Hematopoietic multipotent progenitor cell treated with erythropoietin and hydrocortisone succinate and interleukin-3 and kit ligand, for 6 days (in vitro differentiated cells): ENCODE measurements at places on chromosomes 5 and 9.

GRCh38 chr5:30918171-30918570 lies 275.3 kb upstream of the CDH6 start:
- DNase-seq: no peak

DNA sequence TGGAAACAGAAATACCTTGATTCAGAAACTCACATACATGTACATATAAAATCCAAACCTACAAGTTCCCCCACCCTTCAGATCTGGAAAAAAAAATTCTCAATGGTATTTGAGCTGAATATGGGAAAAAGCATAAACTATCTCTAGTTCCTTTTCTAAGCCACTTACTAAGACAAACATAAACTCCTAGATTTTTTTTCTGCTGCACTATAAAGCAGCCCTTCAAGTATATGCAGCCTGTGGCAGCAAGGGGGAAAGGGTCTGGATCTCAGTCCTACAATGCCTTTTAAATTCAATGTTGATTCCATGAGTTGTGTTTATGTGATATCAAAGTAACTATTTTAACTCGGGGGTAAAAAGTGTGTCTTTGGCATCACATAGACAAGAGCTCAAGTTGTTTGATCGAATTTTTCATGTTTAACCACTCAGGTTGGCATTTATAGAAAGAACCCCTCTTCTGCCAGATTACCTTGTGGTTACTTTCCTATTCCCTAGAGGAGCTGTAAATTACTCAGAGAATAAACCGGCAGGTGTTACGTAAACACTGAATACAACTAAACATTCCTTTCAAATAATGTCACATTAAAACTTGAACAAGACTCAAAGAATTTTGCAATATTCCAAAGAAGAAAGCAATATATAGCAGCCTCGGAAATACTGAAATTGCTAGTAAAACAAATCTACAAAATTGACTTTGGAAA lies 91.8 kb upstream of the FER start:
- DNase-seq: no peak

GRCh38 chr9:107707428-107707837 lies 217.9 kb upstream of the KLF4 start:
- DNase-seq: no peak

DNA sequence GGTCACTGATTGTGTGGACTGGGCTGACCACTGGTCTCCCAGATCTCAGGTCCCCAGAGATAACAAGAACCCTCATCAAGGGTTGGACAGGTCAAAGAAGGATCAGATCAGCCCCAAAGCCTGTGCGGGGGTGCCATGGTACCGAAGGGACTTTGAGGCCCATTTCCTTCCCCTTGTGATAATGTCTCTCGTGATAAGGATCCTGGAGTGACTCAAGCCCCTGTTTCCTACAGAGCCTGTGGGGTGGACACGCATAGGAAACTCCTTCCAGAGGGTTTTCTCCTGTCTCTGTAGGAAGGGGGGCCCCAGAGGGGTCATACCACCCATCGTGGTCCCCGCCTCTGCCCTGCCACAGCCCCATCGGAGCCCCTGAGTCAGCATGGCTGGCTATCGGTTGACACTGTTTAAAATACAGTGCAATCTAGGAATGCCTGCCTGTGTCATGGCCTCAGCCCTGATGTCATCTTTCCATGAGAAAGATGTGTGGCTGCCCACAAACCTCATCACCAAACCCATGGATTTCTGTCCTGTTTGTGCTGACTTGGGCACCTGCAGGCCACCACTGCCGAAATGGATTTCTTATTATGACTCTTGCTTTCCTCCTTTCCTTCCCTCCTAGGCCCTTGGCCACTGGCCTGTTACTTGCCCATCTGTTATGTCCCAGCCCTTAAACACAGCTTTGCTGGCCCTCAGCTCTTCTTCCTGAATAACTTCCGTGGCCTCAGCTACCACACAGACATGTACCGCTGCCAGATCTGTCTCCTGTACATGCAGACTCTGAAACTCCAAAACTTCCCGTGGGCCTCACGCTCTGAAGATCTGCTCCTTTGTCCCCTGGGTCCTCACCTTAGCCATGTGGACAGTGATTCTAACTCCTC lies 2.9 kb upstream of the CSF2 start:
- peak; percentile 33 for DNase-seq

DNA sequence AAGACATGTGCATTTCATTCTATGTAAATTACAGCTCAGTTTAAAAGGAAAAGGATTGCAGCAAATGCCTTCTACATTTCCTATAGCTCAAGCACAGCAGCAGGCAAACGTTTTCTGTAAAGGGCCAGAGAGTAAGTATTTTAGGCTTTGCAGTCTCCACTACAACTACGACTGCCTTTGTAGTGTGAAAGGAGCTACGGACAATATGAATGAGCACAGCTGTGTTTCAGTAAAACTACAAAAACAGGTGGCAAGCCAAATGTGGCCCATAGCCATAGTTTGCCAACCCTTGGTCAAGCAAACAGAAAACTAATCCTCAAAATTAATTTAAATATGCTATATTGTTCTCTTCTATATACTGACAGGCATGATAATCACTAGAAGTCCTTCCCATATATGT lies 7.2 kb downstream of the PTBP3 start:
- DNase-seq: no peak
